Glomerular endothelial cell (primary cell): ENCODE measurements at places on chromosomes 5 and 9. TPM values are rescaled to one million over a fixed set of nuclear protein-coding genes. Genes with fewer than 3 reads are reported as not detected.

GRCh38 chr5:36638056-36638455, 31.6 kb downstream of the SLC1A3 start:
- no peak for DNase-seq

GRCh38 chr9:127825319-127826051, 22.8 kb downstream of the FPGS start:
- DNase-seq: no peak

GRCh38 chr9:8858596-8859161, 1059.1 kb upstream of the DMAC1 start:
- DNase-seq: no peak

GRCh38 chr5:41219658-41220269, 6.4 kb upstream of the C6 start:
- no peak for DNase-seq

DNA sequence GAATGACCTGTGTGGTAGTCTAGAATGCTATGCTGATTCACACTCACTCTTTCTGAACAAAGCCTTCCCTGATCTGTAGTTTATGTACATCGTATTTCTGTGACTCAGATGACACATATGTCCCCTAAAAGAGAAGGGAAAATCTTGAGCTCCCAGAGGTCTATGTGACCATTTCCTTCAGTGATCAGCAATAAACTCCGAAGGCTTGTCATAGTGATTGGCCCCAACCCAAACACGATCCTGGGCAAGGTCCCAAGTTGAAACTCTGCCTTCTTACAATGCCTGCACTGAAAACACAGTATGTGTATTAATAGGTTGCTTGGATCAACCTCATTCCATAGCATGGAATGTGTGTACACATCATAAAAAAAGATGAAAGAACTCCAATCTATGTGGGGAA, 685.8 kb downstream of the MAT2B start:
- no peak for DNase-seq

GRCh38 chr5:305050-305449, 16.5 kb upstream of the AHRR start:
- no peak for DNase-seq

GRCh38 chr5:66898241-66898995, 298.2 kb downstream of the CD180 start:
- DNase-seq: no peak

DNA sequence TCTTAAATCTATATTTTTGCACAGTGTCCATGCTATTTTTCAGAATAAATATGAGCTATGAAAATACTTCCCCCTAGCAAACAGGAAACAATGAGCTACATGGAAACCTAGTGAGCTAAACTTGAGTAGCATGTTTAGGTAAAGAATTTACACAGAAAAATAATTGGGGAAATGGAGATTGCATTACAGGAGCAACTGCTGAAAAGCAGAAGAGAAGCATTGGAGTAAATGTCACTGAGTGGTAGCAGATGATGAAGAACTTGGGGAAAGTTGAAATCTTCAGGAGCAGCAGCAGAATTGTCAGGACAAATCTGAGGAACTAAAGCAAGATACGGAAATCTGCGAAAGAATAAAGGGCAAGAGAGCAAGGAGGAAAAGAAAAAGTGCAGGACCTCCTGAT, 610.3 kb downstream of the TLE1 start:
- no peak for DNase-seq

GRCh38 chr9:33676746-33677505, 118.4 kb upstream of the PRSS3 start:
- DNase-seq: no peak

GRCh38 chr9:87206064-87206661, 258.9 kb upstream of the GAS1 start:
- DNase-seq: no peak

- DNase-seq: no peak
These were observed 10.0 kb downstream of the PTBP3 start for GRCh38 chr9:112323378-112323854.

GRCh38 chr5:61177716-61178115, 15.4 kb upstream of the SMIM15 start:
- no peak for DNase-seq

DNA sequence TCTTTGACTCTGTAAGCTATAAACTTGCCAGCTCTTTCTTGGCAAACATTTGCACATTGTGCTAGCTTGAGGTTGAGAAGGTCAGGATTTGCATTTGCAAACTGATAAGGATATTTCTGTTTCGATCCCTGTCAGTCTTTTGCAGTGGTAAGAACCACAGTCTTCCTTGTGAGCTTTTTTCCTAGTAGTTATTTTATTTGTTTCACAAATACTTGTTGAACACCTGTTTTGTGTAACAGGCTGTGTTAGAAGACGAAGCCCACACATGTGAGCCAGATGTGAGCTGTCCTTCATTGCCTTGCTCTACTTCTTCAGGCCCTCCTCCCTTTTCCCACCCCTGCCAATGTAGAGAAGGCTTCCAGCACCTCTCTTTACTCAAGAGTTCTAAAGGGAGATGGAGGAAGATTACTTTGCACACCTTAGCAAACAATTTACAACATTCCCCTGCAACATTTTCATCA, 327.0 kb upstream of the KLF4 start:
- DNase-seq: no peak

DNA sequence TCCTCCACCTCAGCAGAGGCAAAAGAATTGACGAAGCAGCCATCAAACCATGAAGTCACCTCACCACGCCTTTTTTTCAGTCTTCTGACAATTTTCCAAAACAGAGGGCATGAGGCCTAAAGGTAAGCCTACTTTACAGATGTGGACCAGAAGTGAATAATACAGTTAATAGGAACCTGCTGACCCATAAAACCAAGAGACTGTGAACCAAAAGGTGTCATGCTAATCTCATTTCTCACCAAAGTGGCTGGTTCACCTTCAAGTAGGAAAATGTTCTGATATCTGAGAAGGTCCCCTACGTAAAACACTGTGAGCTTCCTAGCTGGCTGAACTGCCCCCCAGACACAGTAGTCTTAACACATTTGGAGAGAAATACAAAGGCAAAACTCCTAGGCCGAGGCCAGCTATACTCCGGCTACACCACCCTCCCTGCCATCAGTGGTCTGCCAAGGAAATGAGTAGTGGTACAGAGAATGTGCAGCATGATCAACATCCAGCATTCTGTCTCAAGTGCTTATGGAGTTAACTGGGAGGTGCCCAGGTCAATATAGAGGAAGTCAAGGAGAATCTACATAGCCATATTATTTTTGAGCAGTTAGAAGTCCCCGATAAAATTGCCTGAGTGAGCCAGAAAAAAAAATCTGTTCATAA, 19.3 kb upstream of the F2RL2 start:
- no peak for DNase-seq

GRCh38 chr5:42604171-42604711, 152.4 kb upstream of the CCDC152 start:
- no peak for DNase-seq

GRCh38 chr9:20990867-20991266, 40.6 kb downstream of the HACD4 start:
- no peak for DNase-seq

DNA sequence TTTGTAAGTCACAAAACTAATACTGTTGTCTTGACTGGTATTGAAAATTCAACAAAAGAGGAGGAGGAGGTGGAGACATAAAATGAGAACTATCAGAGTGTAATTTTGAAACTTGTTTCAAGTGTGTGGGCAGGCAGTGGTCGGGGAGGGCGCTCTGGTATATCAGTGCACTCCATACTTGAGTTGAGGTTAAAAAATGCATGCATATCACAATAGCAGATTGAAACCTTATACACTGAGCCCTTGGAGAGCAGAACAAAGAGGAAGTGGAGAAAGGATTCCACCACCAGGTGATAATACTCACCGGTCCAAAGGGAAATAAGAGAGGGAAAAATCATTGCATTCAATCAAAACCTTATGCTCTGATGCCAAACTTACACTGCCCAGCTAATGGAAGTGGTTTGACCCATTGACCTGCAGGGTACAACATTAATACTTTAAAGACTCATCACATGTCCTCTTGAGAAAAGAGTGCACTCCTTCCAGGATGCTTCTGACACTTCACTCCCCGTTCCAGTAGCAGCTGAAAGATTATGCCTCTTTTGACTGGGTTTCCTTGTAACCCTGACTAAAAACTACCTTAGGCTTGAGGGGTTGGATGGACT, 79.5 kb upstream of the FAM169A start:
- no peak for DNase-seq

DNA sequence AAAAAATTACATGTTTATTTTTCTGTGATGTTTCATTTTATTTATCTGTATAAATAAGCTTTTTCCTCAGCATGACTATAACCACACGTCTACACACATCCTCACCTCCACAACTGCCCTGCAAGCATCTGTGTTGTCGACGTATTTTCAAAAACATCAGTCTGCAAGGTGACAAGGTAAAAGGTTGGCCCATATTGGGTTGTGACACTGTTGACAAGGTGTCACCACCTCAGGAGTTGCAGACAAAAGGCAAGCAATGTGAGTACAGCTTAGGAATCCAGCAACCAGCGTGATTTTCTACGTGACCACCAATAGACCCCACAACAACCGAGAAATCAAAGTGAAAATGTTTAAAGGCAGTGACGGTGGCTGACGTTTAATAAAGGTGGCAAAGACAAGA, 187.6 kb downstream of the PARP8 start:
- no peak for DNase-seq

DNA sequence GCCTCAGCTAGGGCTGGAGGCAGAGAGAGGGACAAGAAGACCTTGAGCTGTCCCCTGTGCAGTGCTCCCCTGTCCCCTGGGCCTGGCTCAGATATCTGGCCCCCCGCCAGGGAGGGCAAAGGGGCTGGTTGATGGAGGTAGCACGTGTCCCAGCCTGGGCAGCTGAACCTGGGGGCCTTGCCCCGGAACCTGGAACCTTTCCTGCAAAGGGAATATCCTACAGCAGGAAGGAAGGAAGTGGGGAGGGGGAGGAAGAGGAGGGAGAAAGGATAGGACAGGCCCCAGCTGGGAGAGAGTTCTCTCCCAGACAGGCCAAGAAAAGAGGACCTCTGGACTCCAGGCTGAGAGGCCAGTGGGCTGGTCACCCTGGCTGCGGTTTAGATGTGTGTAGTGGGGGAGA, 27.6 kb upstream of the PSD2 start:
- DNase-seq: no peak

- DNase-seq: no peak
These were observed 145.9 kb downstream of the GAPVD1 start for GRCh38 chr9:125407432-125407973.

- no peak for DNase-seq
These were observed 409.5 kb upstream of the MEF2C start for GRCh38 chr5:89292487-89292886.

DNA sequence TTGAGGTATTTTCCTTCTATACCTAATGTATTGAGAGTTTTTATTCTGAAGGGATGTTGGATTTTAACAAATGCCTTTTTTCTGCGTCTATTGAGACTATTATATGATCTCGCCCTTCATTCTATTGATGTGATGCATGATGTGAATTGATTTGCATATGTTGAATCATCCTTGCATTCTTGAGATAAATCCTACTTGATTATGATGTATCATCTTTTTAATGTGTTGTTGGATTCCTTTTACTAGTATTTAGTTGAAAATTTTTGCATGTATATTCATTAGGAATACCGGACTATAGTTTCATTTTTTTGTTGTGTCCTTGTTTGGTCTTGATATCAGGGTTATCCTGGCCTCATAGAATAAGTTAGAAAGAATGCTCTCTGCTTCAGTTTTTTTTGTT, 169.7 kb downstream of the NPR3 start:
- DNase-seq: no peak

DNA sequence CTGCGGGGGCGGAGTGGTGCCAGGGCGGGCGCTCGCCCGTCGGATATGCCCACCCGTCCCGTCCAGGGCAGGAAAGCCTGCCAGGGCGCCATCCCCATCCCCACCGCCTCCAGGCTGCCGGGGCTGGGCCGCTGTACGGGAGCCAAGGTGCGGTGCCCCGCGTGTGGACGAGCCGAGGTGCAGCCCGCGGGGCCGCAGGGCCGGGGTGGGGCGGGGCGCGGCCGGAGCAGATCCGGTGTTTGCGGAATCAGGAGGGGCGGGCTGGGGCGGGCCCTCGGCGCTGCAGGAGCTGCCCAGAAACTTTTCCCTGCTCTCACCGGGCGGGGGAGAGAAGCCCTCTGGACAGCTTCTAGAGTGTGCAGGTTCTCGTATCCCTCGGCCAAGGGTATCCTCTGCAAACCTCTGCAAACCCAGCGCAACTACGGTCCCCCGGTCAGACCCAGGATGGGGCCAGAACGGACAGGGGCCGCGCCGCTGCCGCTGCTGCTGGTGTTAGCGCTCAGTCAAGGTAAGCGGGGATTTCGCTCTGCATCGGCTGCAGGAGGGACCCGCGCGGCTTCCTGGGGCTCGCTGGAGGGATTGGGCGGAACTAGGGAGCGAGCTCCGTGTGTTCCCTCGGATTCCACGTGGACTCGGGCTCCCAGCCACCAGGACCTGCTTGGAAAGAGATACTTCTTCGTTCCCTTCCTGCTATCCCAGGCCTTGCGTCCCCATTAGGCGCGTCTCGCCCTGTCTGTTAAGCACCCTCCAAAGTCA, at the start of gene ITGA2:
TSS of gene ITGA2 (plus strand) at position 328 of the 756 bp plus-strand sequence. CDS start at position 445, 117 bp downstream.
- no peak for DNase-seq

- no peak for DNase-seq
These were observed 133.7 kb downstream of the ROR2 start for GRCh38 chr9:91816356-91816755.

DNA sequence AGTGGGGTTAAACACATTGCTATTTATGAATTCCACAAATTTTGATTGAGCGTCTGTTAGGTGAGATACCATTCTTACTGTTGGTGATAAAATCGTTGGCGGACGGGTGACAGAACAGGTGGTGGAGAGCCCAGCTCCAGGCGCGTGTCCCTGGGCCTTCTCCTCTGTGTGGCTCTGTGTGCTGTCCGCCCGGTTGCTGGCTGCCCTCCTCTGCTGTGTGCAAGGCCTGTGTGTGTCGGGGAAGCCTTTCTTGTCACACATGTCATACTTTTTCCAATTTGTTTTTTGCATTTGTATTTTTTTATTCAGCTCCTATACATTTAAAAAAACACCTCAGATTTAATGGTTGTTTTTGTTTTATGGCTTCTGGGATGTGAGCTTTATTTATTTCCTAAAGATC, 33.9 kb downstream of the TENT4A start:
- no peak for DNase-seq

GRCh38 chr5:113427871-113428574, 6.8 kb downstream of the TSSK1B start:
- DNase-seq: no peak

GRCh38 chr9:129040113-129040643, 3.8 kb downstream of the MIGA2 start:
- DNase-seq: no peak

GMCL2 gene
- total RNA-seq: not detected in 2 replicates

C1QTNF2 gene
- 0.06 and 0.29 TPM in 2 replicates for total RNA-seq

LECT2 gene
- total RNA-seq: not detected in 2 replicates

ANXA2R gene
- total RNA-seq: 4.1 and 11.2 TPM in 2 replicates

PIP5K1B gene
- total RNA-seq: 0.23 and 0.29 TPM in 2 replicates

CCL28 gene
- total RNA-seq: 0.53 and 0.87 TPM in 2 replicates

LCN10 gene
- not detected in 2 replicates for total RNA-seq

NOXA1 gene
- total RNA-seq: 1.2 and 1.7 TPM in 2 replicates

BNC2 gene
- total RNA-seq: 16.1 and 19.0 TPM in 2 replicates

FST gene
- total RNA-seq: 0.19 and 2.3 TPM in 2 replicates

ZNF367 gene
- 0.68 and 1.8 TPM in 2 replicates for total RNA-seq

IL3 gene
- not detected in 2 replicates for total RNA-seq

PCDHGA9 gene
- total RNA-seq: 3.3 and 4.5 TPM in 2 replicates
